Posterior vena cava (tissue), 2 donors: ENCODE measurements at places on chromosomes 7 and 10. TPM values are rescaled to one million over a fixed set of nuclear protein-coding genes. Genes with fewer than 3 reads are reported as not detected.

The TMEM176A gene
- 47.2 TPM for total RNA-seq

The ATOH7 gene
- not detected for total RNA-seq

GRCh38 chr7:22864855-22865601, 42.4 kb upstream of the TOMM7 start:
- no peak for DNase-seq

- DNase-seq, result no peak
Observed at GRCh38 chr10:133241501-133242205, 4.0 kb downstream of the VENTX start.

DNA sequence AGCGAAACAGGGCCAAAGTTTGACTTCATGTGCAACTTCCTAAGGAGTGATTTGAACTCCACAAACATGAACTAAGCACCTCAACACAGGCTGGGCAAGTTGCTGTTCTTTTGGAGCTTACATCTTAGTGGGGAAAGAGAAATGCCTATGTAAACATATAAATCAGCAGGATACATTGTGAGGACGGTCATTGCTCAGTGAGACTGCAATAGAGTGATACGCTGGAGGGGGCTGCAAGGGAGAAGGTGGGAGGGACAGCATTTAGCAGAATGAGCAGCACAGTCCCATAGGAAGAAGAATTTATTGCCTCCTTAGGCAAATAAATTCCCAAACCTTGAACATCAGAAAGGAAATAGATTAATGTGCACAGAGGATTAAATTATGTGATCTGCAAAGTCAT, 90.0 kb downstream of the EGFR start:
- no peak for DNase-seq

DNA sequence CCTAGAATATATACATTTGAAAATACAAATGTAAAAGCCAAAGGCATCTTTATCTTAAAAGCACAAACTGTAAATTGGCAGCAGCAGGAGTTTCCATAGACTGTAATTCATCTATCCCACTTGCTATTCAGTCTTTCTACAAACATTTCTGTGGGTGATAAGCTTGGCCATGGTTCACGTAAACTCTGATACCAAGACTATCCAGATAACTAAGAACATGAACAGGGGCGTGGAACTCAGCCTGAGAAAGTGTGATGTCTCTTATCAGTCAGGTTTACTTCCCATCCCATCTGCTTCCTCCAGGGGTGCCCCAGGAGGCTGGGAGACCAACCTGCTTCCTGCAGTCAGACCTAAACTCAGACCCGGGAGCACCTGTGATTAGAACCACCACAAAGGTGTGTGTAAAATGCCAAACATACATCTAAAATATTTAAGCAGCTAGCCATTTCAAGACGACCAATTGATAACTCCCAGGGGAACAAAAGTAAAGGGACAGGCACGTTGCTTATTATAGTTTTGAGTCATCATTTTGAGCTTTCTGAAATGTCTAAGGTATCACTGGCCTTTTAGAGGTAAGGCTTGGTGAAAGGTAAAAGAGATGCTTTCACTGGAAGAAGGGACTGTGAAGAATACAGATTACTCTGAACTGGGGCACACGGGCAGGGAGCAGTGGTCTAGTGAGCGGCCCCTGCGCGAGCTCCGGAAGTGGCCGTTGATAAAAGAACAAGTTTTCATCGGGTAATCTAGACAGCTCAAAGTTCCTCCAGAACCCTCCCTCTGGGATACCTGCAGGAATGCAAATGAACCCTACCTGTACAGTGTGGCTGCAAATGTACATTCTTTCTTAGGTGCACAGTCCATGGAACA, 51.5 kb downstream of the RSU1 start:
- DNase-seq, result no peak

DNA sequence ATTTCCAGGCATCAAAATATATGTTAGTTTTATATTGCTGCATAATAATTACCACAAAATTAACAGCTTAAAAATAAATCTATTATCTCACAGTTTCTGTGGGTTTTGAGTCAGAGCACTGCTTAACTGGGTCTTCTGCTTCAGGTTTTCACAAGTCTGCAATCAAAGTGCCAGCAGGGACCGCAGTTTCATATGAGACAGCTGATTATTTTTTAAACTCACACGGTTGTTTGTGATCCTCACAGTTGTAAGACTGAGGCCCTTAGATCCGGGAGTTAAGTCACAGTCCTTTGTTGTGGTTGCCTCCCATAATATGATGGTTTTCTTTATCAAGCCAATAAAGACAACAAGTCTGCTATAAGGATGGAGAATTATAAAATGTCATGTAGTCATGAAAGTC, 146.0 kb upstream of the ZWINT start:
- no peak for DNase-seq

GRCh38 chr7:46781901-46782439, 799.9 kb downstream of the TNS3 start:
- no peak for DNase-seq

- DNase-seq, result no peak
Observed at GRCh38 chr7:132469264-132469663, 107.0 kb downstream of the PLXNA4 start.

DNA sequence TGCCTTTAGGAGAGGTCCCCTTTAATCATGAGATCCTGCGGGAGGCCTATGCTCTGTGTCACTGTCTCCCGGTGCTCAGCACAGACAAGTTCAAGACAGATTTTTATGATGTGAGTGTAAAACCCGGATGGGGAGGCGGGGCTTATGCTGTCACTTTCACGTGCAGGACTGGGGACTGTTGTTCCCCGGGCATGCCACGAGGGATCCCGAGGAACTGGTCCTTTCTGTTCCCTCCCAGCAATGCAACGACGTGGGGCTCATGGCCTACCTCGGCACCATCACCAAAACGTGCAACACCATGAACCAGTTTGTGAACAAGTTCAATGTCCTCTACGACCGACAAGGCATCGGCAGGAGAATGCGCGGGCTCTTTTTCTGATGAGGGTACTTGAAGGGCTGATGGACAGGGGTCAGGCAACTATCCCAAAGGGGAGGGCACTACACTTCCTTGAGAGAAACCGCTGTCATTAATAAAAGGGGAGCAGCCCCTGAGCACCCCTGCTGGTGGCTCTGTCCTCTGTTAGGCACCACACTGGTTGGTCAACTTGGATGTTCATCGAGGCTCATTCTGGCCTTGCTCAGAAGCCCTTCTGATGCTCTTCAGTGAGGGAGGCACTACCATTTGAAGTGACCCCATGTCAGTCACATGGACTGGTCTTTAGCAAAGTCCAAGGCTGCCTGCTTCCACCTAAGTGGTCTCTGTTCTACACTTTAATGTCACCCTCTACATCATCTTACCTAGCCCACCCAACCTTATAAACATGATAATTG, 2.8 kb downstream of the COPS6 start:
- DNase-seq, result no peak

GRCh38 chr10:75720157-75720556, 288.7 kb downstream of the LRMDA start:
- DNase-seq, result no peak

DNA sequence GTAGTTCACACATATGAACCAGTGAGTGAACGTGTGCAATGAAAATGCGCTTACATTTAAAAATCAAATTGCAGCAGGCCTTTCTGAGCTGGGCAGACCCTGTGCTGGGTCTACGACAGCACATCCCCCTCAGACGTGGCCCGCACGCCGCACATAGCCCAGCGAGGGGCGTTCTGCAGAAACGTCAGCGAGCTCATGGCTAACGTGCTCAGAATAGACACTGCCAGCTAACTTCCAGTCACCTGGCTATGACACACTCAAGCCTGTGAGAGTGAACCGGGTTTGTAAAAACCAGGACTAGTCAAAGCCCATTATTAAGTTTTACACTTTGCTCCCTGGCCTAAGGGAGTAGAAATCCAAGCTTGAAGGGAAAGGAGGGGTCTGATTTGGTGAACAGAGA, 108.1 kb upstream of the INSIG1 start:
- no peak for DNase-seq
